CD4-positive, alpha-beta T cell (primary cell): ENCODE measurements at places on chromosomes 16 and 17. TPM values are rescaled to one million over a fixed set of nuclear protein-coding genes. Genes with fewer than 3 reads are reported as not detected.
A peak's percentile ranks its signal among the peaks of the same experiment; 100 is the strongest.

DNA sequence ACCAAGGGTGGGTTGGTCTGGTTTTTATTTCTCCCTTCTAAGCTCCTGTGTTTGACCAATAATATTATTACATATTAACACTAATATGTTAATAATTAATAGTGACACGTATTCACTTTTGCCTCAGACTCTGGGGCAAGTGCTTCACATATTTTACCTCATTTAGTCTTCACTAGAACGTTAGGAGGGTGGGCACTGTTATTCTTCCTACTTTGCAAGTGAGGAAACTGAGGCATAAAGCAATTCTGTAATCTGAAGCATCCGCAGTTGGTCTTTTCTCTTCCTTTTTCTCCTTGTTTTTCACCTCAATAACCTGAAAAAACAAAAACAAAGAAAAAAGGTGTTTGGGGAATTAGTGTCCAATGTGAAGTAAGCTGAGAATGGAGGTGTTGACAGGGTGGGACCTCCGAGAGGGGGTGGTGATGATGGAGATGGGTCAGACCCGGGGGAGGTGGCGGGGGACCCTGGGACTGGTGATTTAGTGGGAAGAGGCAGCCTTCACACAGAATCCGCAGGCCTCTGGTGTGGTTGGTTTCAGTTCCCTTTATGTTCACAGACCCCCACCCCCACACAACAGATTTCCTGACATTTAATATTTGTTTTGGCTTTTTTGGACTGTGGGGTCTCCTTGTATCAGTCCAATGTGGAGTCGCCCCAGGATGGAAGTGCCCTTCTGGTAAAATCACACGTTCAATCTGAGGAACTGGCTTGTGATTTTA lies 3.7 kb downstream of the CDH1 start:
- H3K36me3 ChIP-seq, result no peaks in the 10 kb centered on the region
- no peak overlapping the region for H3K27ac ChIP-seq
- peaks cover 35% of the 10 kb centered on the region for H3K27me3 ChIP-seq
- H3K4me3 ChIP-seq, result no peak overlapping the region

DNA sequence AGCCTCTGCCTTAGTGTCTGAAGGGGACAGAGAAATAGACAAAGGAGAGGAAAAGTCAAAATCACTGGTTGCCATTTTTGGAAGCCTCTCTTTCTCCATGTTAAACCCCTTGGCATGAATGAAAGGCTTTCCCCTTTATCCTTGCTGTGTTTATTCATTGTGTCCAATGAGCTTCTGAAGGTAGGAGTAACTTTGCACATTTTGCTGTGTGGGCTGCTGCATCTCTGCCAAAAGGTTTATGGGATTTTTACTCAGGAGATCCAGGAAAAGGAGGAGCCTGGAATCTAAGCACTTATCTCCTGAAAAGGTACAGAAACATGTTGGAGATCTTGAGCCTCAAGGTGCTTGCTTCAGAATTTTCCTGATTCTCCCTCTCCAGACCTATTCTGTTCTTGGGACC lies 3.9 kb downstream of the CNTROB start:
- no peaks in the 10 kb centered on the region for H3K27me3 ChIP-seq
- H3K36me3 ChIP-seq, result peaks cover 30% of the 10 kb centered on the region
- H3K4me3 ChIP-seq, result no peak overlapping the region

DNA sequence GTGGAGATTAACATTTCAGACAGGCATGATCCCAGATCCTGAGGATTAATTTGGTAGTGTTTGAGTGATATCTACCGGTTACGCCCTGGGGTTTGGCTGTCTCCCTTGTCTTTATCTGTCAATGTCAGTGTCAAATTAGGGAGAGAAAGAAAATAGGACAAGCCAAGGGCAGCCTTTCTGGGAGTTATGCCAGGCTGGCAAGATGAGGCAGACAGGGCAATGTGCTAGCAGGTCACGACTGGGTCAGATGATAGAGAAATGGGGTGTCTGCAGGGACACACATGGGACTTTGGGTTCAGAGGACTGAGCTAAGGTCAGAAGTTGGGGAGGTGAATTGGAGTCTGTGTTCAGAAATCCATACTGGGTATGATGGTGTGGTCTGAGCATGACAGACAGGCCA lies 27.4 kb upstream of the LYRM9 start:
- no peak for DNase-seq
- H3K4me1 ChIP-seq, result no peaks in the 10 kb centered on the region
- H3K36me3 ChIP-seq, result no peaks in the 10 kb centered on the region
- H3K27ac ChIP-seq, result no peak overlapping the region
- H3K27me3 ChIP-seq, result peaks cover 4% of the 10 kb centered on the region

- no peak for DNase-seq
- no peak overlapping the region for H3K4me3 ChIP-seq
- H3K4me1 ChIP-seq, result no peaks in the 10 kb centered on the region
- no peak overlapping the region for H3K27ac ChIP-seq
- H3K27me3 ChIP-seq, result no peaks in the 10 kb centered on the region
Observed at GRCh38 chr17:12342609-12343435, 322.1 kb downstream of the MAP2K4 start.

DNA sequence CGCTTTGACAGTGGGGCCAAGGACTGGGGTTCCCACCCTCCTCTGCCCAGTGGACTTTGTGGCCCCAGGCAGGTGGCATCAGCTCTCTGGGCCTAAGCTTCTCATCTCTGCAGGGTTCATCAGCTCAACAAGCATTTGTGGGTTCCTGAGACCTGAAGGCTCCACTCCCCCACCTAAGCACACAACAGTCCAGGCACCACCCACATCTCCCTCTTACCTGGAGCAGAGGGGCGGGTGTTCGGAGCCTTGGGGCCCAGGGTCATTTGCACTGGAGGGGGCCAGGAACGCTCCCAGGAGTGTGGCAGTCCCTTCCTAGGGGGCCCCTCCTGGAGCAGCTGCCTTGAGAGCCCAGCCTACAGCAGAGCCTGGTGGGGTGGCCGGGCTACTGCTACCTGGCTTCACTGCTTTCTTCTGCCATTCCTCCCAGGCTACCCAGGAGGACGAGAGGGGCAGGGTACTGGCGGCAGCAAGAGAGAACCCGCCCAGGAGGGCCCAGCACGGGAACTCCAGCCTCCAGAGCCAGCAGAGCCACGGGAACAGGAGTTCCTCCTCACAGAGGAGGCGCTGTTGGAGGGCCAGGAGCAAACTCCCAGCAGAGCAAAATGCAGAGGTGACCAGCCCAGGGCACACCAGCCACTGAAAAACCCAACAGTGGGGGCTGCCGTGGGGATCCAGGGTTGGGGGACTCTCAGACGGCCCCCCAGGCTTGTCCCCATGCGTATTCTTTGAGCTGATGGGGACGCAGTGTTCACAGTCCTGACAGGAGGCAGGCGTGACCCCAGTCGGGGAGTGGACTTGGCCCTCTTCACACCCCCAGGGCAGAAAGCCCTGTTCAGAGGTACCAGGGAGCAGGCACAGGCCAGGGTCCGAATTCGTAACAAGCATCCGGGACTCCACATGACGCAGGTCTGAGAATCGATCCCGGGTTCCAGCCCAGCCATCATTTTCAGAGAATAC lies 35.1 kb upstream of the SLC38A10 start:
- H3K27ac ChIP-seq, result no peak overlapping the region
- no peaks in the 10 kb centered on the region for H3K36me3 ChIP-seq
- no peak for DNase-seq
- H3K4me1 ChIP-seq, result peaks cover 6% of the 10 kb centered on the region

GRCh38 chr17:77254951-77255825 lies 114.4 kb downstream of the SEC14L1 start:
- no peaks in the 10 kb centered on the region for H3K4me1 ChIP-seq
- H3K36me3 ChIP-seq, result no peaks in the 10 kb centered on the region
- no peaks in the 10 kb centered on the region for H3K27me3 ChIP-seq
- H3K27ac ChIP-seq, result no peak overlapping the region

The ZNF423 gene
- total RNA-seq, result not detected

DNA sequence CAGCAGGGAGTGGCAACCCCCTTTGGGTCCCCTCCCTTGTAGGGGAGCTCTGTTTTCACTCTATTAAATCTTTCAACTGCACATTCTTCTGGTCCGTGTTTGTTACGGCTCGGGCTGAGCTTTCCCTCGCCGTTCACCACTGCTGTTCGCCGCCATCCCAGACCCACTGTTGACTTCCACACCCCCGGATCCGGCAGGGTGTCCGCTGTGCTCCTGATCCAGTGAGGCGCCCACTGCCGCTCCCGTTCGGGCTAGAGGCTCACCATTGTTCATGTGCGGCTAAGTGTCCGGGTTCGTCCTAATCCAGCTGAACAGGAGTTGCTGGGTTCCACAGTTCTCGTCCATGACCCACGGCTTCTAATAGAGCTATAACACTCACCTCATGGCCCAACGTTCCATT lies 408.1 kb downstream of the KCNJ2 start:
- no peak overlapping the region for H3K27ac ChIP-seq
- H3K27me3 ChIP-seq, result no peaks in the 10 kb centered on the region
- no peaks in the 10 kb centered on the region for H3K4me1 ChIP-seq
- H3K36me3 ChIP-seq, result no peaks in the 10 kb centered on the region
- no peak overlapping the region for H3K4me3 ChIP-seq

DNA sequence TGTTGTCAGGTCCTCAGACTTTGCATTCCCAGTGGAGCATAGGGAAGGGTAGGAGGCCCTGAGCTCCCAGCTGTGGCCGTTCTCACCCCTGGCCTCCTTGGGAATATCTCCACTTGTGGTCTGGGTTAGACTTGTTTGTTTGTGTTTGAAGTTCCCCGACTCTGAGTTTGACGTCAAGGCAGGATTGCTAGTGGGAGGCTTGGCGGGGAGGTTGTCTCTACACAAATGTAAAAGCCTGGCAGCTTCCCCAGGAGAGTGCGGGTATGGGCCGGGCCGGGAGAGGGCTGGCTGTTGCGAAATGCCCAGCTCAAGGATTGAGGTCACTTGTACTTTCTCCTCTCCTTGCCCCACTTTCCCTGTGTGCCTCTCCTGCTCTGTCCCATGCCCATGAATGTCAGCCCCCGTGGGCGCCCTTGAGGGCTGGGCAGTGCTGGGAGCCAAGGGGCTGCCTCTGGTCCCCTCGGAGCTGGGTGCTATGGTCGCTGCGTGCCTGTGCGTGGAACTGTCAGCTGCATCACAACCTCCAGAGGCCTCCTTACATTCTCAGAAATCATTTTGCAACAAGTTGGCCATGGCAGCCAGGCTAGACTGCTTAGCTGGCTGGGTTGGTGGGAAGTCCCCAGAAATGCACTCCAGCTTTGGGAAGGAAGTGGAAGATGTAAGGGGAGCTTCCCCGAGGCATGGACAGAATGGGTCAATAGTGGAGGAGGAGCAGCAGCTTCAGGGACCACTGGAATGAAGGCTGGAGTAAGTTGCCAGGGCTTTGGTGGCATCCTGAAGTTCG lies 84.3 kb downstream of the KSR1 start:
- no peak overlapping the region for H3K4me3 ChIP-seq
- no peak for DNase-seq
- H3K36me3 ChIP-seq, result no peaks in the 10 kb centered on the region
- no peak overlapping the region for H3K27ac ChIP-seq
- H3K27me3 ChIP-seq, result no peaks in the 10 kb centered on the region

- H3K27ac ChIP-seq, result no peak overlapping the region
- H3K36me3 ChIP-seq, result peaks cover 6% of the 10 kb centered on the region
- H3K4me3 ChIP-seq, result no peak overlapping the region
- DNase-seq, result no peak
- H3K4me1 ChIP-seq, result no peaks in the 10 kb centered on the region
Observed at GRCh38 chr17:68133346-68134045, 98.0 kb downstream of the KPNA2 start.

The MYOCD gene
- total RNA-seq, result not detected

- no peak for DNase-seq
- H3K4me3 ChIP-seq, result no peak overlapping the region
- no peaks in the 10 kb centered on the region for H3K4me1 ChIP-seq
- no peaks in the 10 kb centered on the region for H3K27me3 ChIP-seq
Observed at GRCh38 chr17:8574687-8575086, 55.8 kb downstream of the MYH10 start.

The OTOP2 gene
- total RNA-seq, result not detected

- no peaks in the 10 kb centered on the region for H3K36me3 ChIP-seq
- peaks cover 52% of the 10 kb centered on the region for H3K4me1 ChIP-seq
- H3K27me3 ChIP-seq, result no peaks in the 10 kb centered on the region
- peak within 1 kb of the TSS; percentile 88 for H3K4me3 ChIP-seq
Observed at GRCh38 chr16:15949210-15950160, at the start of gene ABCC1. TSS of gene ABCC1 (plus strand) at chr16:15949616. CDS start at chr16:15949752, 136 bp downstream.

The GGA2 gene
- total RNA-seq, result 96.9 TPM

The ITGB4 gene
- total RNA-seq, result 0.81 TPM

- H3K4me1 ChIP-seq, result no peaks in the 10 kb centered on the region
- no peak overlapping the region for H3K27ac ChIP-seq
- H3K4me3 ChIP-seq, result no peak overlapping the region
- DNase-seq, result no peak
- peaks cover 26% of the 10 kb centered on the region for H3K36me3 ChIP-seq
- H3K27me3 ChIP-seq, result no peaks in the 10 kb centered on the region
Observed at GRCh38 chr17:32160526-32160925, 18.2 kb downstream of the RHOT1 start.

The SAMD14 gene
- total RNA-seq, result 0.53 TPM

The SUPT4H1 gene
- 46.5 TPM for total RNA-seq

The AURKB gene
- total RNA-seq, result 0.56 TPM

- H3K4me1 ChIP-seq, result peaks cover 44% of the 10 kb centered on the region
- peak overlapping the region; percentile 78 for H3K27ac ChIP-seq
- H3K4me3 ChIP-seq, result peak overlapping the region; percentile 47
- DNase-seq, result peak; percentile 46
Observed at GRCh38 chr16:30096862-30097563, 1.0 kb upstream of the YPEL3 start.

The KRT33B gene
- total RNA-seq, result not detected

DNA sequence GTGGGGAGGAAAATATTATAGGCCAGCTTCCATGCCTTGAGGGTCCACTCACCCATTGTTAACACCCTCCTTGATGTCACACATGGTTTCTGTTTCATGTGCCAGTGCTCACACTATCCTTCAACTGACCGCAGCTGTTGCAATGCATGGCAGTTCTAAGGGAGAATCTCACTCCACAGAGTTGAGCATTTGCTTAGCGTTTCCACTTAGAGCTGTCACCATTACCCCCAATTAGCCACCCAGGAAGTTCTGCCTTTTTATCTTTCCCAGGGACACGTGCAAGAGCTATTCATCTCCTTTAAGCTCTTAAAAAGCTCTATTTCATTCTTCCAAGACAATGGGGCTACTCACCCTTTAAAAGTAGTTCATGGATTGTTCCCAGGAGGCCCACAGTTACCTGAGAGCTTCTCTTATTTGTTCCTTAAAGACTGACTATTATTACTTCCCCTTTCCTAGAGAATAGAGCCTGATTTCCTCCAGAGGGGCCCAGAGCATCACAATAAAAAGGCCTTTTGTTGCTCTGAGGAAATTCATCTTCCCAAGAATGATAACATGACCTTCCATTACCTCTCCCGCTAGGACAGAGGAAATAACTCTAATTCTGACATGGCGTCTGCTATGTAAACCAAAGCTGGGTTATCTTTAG lies 126.8 kb downstream of the CACNG3 start:
- H3K27ac ChIP-seq, result no peak overlapping the region
- H3K4me3 ChIP-seq, result no peak overlapping the region
- no peak for DNase-seq
- H3K36me3 ChIP-seq, result no peaks in the 10 kb centered on the region

The HSDL1 gene
- total RNA-seq, result 9.4 TPM

The ABCC11 gene
- total RNA-seq, result not detected

The ARSG gene
- 13.8 TPM for total RNA-seq
